ENCODE measurements at places on chromosomes 12 and 14. TPM values are rescaled to one million over a fixed set of nuclear protein-coding genes. Genes with fewer than 3 reads are reported as not detected.

KRT74 gene
- total RNA-seq: not detected

ACSM4 gene
- total RNA-seq: not detected

GRCh38 chr14:63709589-63709988, 18.3 kb downstream of the SGPP1 start:
- no peak for DNase-seq

DNA sequence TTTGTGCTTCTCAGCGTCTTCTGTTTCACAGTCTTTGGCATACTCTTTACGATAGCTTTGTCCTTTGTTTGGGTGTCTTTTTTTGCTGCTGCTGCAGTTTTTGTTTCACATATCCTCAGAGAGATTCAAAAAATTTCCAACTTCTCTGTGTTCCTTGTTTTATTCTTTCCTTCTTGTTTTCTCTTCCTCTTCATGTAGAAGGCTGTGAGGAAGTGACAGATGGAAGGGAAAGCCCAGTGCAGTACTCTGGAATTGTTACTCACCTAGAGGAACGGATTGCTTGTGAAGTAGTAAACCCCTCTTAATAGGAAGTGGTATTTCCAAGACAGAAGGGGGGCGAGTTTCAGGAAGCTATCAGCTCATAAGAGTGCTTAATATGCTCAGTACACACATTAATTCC, 1.7 kb downstream of the CREBL2 start:
- peak; percentile 20 for DNase-seq

TMEM52B gene
- not detected for total RNA-seq

- no peak for DNase-seq
Measured at GRCh38 chr14:89476354-89476896, 59.4 kb upstream of the FOXN3 start.

GRCh38 chr14:83863042-83863774, 1666.7 kb upstream of the FLRT2 start:
- no peak for DNase-seq

DNA sequence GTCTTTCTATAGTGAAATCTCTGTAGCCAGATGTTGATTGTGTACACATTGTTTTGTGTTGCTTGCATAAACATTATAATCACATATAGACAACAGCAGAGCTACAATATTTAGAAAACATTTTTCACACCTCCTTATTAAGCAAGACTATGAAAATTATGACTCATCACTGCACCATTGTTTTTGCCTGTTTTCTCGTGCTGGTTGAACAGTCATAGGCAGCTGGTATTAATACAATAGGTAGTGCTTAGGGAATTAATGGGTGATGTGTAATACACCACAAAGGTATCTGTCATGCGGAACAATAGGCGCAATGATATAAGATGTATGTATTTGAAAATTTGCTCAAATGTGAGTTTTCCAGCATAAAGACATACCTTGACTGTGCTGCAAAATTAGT, 449.3 kb downstream of the FOXG1 start:
- DNase-seq: no peak

DNA sequence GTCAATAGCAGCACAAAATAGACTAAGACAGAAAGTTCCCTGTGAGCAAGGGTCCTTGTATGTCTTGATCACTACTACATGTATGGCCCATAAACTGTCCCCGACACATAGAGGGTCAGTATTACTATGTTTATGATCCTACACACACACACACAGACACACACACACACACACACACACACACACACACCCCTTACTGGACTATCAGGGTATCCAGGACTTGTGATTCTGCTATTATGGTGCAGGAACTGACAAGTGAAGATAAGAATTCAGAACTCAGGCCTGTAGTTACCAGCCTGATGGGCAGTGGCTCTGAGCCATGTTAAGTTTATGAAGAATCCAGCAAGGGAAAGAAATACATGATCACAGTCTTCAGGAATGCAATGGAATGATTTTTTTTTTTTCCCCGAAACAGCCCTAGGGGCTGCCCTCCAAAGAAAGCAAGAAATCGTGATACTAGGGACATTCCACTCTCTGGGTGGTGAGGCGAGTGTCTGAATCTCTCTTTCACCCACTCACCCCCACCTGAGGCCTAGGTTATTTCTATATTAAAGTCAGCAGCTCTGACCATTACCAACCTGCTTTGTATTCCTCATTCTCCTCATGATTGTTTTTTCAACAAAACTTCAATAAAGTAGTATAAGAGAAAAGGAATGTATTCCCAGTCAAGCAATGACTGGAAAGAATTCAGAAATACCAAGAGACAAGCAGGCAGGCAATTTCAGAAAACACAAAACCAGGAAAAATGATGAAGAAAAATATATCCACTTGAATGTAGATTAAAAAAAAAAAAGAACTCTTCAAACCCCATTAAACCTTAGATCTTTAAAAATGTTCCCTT, 105.8 kb downstream of the AVPR1A start:
- no peak for DNase-seq

- DNase-seq: no peak
Measured at GRCh38 chr14:24780281-24780680, 146.3 kb upstream of the GZMB start.

- DNase-seq: no peak
Measured at GRCh38 chr12:62162214-62162613, 98.0 kb upstream of the USP15 start.

DNA sequence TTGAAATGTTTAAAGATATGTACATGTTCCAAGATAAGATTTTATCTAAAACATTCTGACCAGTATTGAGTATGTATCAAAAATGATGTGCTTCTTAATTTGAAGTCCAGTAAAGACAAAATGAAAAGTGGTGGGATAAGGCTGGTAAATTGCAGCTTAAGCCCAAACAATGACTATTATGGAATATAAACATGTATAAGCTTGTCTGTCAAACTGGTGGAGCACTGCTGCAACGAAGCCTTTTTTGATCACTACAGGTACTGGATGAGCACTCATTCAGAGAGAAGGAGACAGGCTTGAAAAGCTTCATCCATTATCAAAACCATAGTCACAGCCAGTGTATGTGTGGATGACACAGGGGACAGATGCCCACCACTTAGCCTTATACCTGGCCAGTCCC, 138.4 kb downstream of the ATP23 start:
- DNase-seq: no peak

ERP27 gene
- not detected for total RNA-seq

SYNDIG1L gene
- total RNA-seq: 6.9 TPM

GRCh38 chr12:69254046-69254445, 14.7 kb downstream of the CPSF6 start:
- DNase-seq: peak; percentile 26

SLC41A2 gene
- total RNA-seq: 147 TPM

GRCh38 chr14:105332350-105332874, 17.9 kb downstream of the PACS2 start:
- no peak for DNase-seq

TSPAN11 gene
- 2.9 TPM for total RNA-seq

SLC7A7 gene
- 2.0 TPM for total RNA-seq

- DNase-seq: no peak
Measured at GRCh38 chr14:31477248-31477647, 10.6 kb downstream of the GPR33 start.

ACRBP gene
- total RNA-seq: 0.41 TPM

DNA sequence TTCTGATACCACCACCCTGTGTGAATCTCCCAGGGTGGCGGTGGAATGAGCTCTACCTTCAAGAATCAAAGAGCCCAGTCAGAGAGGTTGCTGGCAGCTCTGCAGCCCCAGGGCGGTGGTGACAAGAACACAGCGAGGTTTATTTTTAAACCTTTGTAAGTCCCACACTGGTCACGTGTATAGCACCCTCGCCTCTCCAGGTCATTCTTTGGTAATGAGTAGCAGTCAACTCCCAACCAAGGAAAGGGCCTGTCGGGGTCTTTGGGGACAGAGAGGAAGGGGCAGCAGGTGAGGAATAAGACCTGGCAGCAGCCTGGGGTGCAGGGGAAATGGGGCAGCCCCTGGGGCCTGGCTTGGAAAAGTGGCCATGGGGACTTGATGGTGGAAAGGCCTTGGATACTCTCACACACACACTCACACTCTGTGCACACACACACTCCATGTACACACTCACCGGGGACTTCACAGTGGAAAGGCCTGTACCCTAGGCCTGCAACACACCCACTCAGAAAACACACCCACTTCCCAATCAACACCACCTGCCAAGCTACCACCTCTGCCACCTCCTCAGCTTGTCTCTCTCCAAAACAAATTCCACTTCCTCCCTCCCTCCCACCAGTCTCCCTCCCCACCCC, 178.6 kb downstream of the DPF3 start:
- DNase-seq: no peak

GNB3 gene
- total RNA-seq: 1.2 TPM

DNA sequence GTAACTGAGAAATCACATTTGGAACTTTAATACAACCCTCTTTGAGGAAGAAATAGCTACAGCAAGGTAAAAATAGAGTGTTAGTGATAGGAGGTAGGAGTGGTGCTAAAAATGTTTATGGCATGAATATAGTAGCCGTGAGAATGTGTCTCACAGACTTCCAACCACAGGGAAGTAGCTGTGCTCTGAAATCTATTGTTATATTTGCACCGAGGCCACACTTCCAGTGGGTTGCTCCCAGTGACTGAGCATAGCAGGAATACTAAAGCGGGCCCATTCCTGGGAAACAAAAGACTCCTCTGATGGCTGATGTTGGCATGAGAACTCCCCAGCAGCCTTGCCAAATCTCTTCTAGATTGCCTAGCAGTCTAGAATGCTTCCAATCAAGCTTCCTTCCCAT, 174.1 kb upstream of the PLXNC1 start:
- DNase-seq: peak; percentile 19

GRCh38 chr12:1880153-1880845, 38.2 kb downstream of the CACNA2D4 start:
- no peak for DNase-seq

MANSC1 gene
- 2.4 TPM for total RNA-seq

GRCh38 chr14:21352587-21352986, 31.2 kb downstream of the SUPT16H start:
- no peak for DNase-seq

A2M gene
- 38.7 TPM for total RNA-seq

- no peak for DNase-seq
Measured at GRCh38 chr12:89709995-89710872, 1.6 kb upstream of the ATP2B1 start.

GRCh38 chr14:103519043-103519836, 3.4 kb downstream of the CKB start:
- no peak for DNase-seq

DNA sequence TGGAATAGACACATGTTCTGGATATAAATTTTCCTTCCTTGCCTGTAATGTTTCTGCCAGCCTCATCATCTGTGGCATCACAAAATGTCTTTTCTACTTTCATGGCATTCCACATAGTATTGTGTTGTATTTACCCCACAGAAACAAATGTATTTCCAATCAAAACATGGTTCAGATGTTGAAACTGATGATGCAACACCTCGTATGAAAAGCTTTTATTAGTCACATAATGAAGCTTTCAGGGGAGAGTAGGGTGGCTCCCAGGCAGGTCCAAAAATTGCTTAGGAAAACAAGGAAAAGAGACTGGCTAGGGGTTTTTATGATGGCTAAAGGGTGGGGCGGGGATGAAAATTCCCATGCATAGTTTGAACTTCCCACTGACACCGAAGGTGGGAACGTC, 29.1 kb upstream of the ZNF641 start:
- no peak for DNase-seq

SERPINA5 gene
- not detected for total RNA-seq

DNA sequence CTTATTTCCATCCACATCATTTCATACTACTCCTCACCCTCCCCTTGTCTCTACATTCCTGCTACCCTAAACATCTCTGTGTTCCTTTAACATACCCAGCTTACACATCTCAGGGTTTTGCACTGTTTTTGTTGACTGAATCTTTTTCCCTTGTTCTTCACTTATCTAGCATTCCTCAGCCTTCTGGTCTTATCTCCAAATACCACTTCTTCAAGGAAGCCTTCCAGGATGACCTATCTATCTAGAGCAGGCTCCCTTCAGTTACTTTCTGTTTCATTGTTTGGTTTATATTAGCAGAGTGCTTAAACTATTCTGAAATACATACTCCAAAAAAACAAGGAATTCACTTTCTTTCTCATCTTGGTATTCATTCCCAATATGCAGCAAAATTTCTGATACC, 353.1 kb downstream of the NAV3 start:
- DNase-seq: no peak

GRCh38 chr14:23610815-23611289, 25.3 kb upstream of the DHRS2 start:
- no peak for DNase-seq

EFS gene
- total RNA-seq: 6.9 TPM

SPIC gene
- total RNA-seq: not detected

CDKN1B gene
- 151 TPM for total RNA-seq

ITGB7 gene
- total RNA-seq: not detected

DNA sequence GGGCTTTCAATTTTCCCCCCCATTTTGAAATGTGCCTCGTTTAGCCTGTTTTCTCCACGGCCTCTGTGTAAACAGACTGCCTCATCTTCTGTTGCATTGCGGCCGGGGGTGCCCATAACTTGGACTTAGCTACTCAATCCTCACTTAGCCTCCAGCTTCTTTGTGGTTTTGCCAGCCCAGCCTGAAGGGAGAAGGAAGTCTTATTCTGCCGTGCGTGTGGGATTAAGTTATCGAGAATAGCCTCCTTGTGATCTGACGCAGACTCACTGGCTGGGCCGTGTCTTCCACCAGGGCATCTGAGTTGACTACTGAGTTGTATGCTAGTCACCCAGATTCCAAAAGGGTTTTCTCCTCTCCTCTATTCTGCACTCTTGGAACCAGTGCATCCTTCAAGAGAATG, 8.1 kb downstream of the PRKAB1 start:
- no peak for DNase-seq

DNA sequence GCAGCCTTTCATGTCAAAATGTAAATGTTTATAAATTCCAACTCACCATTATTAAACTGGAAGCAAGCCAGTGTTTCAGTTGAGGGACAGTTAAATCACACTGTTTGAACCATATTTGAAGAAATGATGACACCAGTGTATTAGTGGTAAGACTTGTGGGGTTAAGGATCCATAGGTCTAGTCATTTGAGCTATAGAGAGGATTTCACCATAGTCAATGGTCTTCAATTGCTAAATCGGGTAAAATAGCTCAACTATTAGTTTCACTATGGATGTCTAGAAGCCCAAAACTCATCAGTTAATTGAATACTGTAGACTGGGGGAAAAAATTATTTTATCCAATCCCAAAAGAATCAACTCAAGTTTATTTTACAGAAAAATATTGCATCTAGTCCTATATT, 659.1 kb downstream of the NRXN3 start:
- no peak for DNase-seq

KRT75 gene
- total RNA-seq: not detected

GRCh38 chr12:110245369-110245772, 35.7 kb upstream of the ATP2A2 start:
- no peak for DNase-seq

OTOGL gene
- 0.41 TPM for total RNA-seq

GRCh38 chr12:103696101-103696500, 109.0 kb downstream of the STAB2 start:
- no peak for DNase-seq

CGRRF1 gene
- total RNA-seq: 19.6 TPM

- DNase-seq: no peak
Measured at GRCh38 chr14:101480022-101480746, 81.1 kb upstream of the DIO3 start.

GRCh38 chr12:47112679-47113078, 32.9 kb upstream of the AMIGO2 start:
- DNase-seq: no peak

- peak; percentile 7 for DNase-seq
Measured at GRCh38 chr12:26434299-26435068, 239.1 kb downstream of the SSPN start.

GRCh38 chr14:27315947-27316346, 718.1 kb upstream of the NOVA1 start:
- DNase-seq: no peak
